ENCODE measurements at places on chromosomes 3 and 15.
A peak's percentile ranks its signal among the peaks of the same experiment; 100 is the strongest.

DNA sequence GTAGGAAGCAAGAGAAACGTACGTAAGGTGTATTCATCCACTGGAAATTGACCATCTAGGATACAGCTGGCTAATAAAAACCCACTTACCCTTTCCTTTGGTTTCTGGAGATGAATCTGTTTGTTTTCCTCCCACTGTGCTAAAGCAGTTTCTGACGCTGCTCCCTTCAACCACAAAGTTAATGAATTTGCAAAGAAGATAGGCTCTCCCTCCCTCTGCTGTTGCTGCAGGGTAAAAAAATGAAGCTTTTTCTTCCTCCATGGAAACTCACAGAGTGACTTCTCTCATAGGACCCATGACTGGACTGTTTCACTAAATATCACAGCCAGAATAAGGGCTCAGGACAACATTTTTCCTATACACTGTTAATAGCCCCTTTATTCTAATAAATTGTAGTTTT, 172.1 kb upstream of the LRRN1 start:
- no peak for DNase-seq

- no peak for DNase-seq
These were observed 389 bp downstream of the ARPC4 start for GRCh38 chr3:9793161-9793781.

- DNase-seq, result no peak
These were observed 22.2 kb upstream of the EID1 start for GRCh38 chr15:48855501-48856440.

DNA sequence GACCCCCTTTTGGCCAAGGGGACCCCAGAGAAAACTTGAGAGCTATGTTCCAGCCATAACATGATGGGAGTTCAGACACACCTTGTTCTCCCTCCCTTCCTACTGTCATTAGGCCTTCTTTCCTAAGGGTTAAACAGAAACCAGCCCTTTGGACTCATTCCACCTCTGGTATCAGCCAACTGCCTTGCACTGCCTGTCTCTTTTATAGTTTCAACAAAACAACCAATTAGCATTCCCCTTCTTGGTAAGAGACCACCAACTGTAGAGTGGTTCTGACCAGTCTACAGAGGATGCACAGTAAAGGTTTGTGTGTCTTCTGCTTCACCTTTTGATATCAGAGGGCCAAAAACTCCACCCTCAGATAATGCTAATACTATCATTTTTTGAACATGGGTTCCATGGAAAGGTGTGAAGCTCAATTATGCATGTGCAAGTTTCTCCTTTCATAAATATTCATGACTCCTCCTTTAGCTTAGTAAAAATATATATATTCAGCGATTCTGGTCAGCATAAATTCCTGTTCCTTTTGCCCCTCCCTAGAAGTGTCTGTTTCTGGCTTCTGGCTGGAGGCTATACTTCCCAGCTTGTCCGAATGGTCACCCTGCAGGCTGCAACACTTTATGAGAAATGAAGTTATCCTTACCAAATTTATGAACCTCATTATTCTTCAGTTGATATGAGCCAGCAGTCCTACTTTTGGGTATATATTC, 55.9 kb downstream of the SERP1 start:
- no peak for DNase-seq

GRCh38 chr3:172965256-172965655, 175.8 kb downstream of the SPATA16 start:
- no peak for DNase-seq

DNA sequence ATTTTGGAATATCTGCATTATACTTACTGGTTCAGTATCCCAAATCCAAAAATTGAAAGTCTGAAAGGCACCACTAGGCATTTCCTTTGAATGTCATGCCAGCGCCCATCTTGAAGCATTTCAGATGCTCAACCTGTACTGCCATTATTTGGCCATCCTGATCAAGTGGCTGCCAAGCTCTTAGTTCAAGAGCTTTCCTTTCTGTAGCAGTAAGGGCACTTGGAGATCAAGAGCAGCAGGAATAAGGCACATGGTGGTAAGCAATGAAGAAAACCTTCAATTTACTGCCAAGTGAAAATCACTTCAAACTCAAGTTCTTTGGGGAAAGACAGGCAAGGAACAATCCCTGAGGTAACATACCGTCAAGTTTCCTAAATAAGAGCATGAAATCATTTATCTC, 10.0 kb downstream of the RHOA start:
- no peak for DNase-seq

DNA sequence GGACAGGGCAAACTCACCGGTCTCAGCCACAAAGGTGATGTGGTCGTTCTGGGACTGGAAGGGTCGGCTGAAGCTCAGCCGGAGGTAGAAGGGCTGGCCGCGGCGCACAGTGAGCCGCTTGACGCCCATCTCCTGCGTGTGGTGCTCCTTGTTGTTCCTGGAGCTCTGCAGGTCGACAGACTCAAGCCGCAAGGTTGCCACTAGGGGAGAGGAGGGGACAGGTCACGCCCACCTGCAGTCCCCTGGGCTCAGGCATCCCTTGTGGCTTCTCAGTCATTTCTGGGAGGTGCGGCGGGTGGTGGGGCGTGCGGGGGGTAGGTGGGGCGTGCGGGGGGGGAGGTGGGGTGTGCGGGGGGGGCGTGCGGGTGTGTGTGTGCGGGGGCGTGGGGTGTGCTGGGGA, 26.7 kb upstream of the TGM5 start:
- DNase-seq, result no peak

DNA sequence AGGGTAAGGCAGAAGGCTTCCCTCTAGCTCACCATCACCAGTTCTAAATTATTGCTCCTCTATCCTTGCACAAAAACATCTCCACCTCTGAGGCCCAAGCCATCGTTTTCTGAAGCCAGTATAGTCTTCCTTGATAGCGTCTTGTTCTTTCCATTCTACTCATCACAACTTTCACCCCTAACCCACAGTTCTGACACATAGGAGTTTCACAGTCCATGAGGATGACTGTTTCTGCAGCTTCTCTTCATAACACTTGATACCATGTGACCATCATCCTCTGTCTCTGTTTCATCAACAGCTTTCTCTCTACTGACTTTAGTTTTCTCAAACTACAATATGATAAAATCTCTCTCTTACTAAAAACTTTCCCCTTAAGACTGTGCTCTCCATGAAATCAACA, 1166.5 kb downstream of the ROBO1 start:
- no peak for DNase-seq

GRCh38 chr3:8183627-8184026, 318.0 kb upstream of the LMCD1 start:
- DNase-seq, result no peak

DNA sequence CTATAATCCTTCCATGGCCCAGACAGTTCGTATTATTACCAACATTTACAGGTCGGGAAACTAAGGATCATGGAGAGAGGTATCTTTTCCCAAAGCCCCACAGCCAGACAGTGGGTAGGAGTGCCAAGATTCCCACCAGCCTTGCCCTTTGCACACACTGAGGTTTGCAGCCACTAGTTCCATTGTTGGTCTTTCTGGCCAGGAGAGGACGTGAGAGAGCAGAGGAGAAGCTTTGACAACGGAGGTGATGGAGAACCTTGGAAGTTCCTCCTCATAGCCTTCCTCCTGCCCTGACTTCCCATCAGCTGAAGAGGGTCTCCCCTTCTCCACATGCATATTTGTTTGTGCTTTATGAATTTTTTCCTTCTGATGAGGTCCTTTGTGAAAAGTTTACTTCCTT, 50.5 kb upstream of the PLCL2 start:
- DNase-seq, result no peak

GRCh38 chr15:64456634-64457108, 3.7 kb upstream of the ZNF609 start:
- no peak for DNase-seq

- DNase-seq, result peak; percentile 54
These were observed 220.0 kb upstream of the CGNL1 start for GRCh38 chr15:57156210-57156884.

- DNase-seq, result no peak
These were observed 7.0 kb upstream of the HHATL start for GRCh38 chr3:42709621-42710020.

- no peak for DNase-seq
These were observed 854 bp downstream of the CLEC3B start for GRCh38 chr3:45026957-45027356.

DNA sequence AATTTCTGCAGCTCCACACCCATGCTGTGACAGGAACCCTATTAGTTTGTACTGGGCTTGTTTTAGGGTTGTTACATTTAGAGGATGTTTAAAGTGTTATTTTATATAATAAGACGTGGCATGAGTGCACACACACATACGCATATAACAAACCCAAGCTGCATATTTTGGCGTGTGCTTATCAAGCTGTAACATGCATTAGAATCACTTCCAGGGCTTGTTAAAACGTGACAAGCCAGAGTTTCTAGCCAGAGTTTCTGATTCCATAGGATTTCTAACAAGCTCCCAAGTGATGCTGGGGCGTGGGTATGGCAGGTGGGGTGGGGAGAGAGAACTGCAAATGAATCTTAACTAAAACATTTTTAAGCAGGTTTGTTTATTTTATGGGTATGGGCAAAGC, 17.4 kb downstream of the ONECUT1 start:
- no peak for DNase-seq

DNA sequence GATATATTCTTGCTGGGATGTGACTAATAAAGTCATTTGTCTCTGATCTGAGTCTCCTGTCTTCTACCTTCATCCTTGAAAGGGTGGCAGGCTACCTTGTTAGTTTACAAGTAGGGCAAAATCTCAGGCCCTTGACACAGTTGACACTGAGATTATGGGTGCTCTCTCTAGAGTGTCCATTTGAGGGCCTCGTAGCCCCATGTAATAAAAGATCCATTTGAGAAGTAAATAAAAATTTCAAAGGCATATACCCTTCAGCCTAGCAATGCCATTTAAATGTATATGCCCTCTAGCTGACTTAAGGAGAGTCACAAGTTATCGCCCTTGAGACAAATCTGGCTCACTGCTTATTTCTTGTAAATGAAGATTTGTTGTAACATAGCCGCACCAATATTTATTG, 98.6 kb downstream of the TCF12 start:
- no peak for DNase-seq

DNA sequence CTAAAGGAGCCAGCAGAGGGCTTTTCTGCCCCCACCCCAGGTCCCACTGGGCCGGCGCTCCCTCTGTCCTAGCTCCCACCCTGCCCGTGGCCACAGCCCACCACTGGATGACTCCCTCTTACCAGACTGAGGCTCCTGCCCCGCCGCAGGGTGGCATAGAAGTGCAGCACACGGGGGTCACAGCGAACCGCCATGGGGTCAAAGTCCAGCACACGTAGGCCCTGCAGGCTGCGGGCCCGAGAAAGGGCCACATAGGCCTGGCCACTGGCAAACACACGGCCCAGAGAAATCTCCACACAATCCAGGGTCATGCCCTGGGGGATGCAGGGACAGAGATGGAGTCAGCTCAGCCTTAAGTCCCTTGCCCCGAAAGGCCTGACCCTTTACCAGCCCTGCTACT, 9.0 kb downstream of the PIF1 start:
- no peak for DNase-seq

All from putamen (tissue), 1 donor.